ENCODE measurements at places on chromosomes 16 and 17.

DNA sequence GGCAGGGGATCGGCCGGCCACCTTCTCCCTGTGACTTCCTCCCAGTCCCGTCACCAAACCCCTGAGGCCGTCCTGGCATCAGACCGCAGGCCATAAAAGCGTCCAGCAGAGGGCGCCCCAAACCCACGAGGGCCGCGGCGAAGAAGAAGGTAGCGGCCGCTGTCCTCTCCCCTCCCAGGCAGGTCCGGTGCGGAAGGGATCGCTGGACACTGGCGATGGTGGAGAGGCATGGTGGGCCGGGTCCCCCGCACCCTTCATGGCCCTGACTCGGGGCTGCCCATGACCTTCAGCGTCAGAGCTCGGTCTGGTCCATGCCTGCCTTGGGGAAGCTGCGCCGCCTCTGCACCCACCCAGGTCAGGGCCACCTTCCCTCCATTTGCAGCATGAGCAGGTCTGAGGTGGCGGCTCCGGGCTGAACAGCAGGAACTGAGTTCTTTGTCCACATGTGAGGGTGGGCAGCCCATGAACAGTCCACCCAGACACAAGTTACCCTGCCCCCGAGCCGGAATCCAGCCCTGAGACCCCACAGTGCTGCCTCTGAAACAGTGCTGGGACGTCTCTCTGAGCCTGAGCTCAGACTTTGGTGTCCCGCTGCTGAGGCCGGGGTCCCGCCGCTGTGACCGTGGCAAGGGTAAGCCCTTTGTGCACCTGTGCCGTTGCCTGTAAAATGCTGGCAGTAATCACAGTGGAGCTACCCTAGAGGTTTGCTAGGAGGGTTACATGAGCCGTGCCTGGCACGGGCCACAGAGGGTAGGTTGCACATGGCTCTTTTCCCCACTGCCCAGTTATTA lies 40.8 kb upstream of the CMIP start:
- peak; percentile 63 for DNase-seq

DNA sequence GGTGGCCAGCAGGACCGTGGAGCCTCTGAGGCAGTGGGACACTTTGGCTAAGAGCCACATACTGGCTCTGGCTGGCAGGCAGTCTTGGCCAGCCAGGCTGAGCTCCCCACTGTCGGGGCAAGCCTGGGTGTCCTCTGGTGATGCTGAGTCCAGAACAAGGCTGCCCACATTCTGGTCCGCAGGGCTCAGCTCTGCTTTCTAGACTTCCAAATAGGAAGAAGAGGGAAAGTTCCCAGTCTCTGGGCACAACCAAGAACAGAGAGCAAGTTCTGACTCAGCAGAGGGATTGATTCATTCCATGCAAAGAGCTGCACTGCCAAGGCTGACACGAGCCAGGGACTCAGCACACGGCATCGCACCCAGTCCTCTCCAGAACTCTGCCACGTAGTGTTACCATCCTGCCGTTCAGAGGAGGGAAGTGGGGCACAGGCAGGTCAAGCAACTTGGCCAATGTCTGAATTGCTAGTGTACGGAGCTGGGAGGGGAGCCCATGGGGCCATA lies 58.9 kb downstream of the NOS2 start:
- no peak for DNase-seq

DNA sequence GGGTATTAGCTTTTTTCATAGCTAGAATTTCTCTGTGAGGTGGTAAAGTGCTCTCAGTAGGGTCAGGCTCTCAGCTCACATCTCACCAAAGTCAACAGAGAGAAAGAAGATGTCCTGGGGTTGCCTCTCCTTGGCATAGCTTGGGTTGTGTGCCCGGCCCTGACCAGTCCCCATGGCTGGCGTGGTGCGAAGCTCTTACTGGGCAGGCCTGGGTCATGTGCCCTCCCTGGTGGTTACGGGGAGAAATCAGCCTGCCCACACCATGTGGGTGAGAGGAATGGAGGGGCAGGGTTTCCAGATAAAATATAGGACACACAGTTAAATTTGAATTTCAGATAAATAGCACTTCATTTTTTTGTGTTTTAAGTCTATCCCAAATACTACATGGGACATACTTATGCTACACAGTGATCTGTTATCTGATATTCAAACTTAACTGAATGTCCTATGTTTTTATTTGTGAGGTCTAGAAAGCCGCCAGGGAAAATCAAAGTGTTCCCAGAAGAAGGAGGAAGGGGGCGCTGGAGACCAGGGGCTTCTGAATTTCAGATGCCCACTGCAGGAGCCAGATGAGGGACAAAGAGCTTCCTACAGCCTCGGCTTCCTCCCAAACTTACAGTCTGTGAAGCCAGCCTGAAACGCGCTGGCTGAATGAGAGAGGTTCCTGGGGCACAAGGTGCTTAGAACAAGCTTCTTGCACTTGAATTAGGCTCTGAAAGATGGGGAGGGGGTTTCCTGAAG lies 45.4 kb downstream of the NKD1 start:
- DNase-seq, result no peak

- DNase-seq, result no peak
These were observed 12.5 kb downstream of the ARHGAP23 start for GRCh38 chr17:38440614-38441397.

- DNase-seq, result no peak
These were observed 3.2 kb downstream of the UBALD1 start for GRCh38 chr16:4611337-4612021.

GRCh38 chr17:33550261-33550660 lies 257.2 kb upstream of the ASIC2 start:
- DNase-seq, result no peak

DNA sequence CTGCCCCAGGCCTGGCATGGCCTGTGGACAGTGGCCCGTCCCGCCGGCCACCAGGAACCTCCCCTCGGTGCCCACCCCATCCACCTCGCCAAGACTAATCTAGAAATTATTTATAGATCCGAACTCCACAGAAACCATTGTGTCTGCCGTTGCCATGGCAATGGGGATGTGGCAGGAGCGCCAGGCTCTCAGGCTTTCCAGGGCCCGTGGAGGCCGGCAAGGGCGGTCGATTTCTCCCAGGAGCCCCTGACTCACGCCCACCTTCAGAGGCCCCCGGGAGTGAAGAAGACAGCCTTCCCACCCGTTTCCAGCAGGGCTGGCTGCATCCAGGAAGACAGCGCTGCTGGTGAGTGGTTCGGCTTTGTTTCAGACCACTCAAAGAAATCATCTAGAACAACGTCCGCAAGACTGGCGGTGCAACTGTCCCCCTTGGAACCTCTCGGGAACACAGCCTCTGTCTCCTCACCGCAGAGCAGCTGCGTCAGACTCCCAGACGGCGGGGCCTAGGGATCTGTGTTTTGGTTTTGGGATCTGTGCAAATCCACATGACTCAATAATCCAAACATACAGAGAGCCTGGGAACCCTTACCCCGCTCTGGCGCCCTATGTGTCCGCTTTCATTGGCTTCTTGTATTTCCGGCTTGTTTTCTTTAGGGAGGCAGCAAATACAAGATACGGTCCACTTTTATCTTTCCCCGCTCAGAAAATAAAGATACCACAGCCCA lies 48.5 kb upstream of the ZCCHC14 start:
- peak; percentile 94 for DNase-seq

- peak; percentile 18 for DNase-seq
These were observed 6.1 kb downstream of the SSTR5 start for GRCh38 chr16:1078579-1079021.

DNA sequence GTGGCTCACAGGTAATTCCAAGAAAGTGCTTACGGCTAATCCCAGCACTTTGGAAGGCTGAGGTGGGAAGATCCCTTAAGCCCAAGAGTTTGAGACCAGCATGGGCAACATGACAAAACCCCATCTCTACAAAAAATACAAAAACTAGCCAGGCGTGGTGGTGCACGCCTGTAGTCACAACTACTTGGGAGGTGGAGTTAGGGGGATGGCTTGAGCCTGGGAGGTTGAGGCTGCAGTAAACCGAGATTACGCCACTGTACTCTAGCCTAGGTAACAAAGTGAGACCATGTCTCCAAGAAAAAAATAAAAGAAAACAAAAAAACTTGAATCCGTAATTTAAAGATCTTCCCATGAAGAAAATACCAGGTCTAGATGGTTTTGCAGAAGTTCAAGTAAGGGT lies 5.0 kb downstream of the ICAM2 start:
- DNase-seq, result no peak

- no peak for DNase-seq
These were observed 3.9 kb upstream of the KCNJ16 start for GRCh38 chr17:70071127-70071526.

GRCh38 chr17:75856062-75856756 lies 1.1 kb upstream of the WBP2 start:
- no peak for DNase-seq

- no peak for DNase-seq
These were observed 10.4 kb upstream of the LASP1NB start for GRCh38 chr17:38914741-38915638.

Data from brain microvascular endothelial cell (primary cell).